ENCODE measurements at places on chromosomes 3 and 15.

DNA sequence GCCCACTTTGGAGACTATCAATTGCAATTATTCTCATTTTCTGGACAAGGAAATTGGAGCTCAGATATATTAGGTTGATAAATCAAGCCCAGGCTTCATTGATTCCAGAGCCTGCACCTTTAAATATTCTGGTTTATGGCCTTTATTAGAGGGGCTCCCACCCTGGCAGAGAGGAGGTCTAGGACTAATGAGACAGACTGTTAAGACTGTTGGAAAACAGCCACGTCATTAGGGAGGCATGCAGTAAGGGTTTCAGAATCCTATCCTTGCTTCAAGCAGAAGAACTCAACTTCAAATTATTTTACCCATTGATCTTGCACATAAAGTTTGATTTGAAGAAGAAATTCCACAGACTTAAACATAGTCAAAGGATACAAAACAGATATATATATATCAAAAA is 33.8 kb upstream of the KCNH8 start:
- DNase-seq = no peak

GRCh38 chr15:68028888-68029207 is 25.3 kb upstream of the PIAS1 start:
- DNase-seq = no peak

DNA sequence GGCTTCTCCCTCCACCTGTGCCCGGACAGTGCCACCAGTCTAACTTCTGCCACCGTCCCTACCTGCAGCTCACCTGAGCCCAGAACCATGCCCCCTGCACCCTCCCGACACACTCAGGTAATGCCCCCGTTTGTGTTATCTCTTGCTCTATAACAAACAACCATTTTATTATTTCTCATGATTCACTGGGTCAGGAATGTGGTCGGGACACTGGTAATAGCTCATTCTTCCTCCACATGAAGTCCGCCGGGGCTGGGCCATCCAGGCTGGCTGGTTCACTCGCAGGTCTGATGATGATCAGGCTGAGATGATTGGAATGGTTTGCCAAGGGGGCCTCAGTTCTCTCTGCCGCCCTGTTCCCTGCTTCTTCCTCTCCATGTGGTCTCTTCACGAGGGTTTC is 20.3 kb upstream of the NR2E3 start:
- no peak for DNase-seq

DNA sequence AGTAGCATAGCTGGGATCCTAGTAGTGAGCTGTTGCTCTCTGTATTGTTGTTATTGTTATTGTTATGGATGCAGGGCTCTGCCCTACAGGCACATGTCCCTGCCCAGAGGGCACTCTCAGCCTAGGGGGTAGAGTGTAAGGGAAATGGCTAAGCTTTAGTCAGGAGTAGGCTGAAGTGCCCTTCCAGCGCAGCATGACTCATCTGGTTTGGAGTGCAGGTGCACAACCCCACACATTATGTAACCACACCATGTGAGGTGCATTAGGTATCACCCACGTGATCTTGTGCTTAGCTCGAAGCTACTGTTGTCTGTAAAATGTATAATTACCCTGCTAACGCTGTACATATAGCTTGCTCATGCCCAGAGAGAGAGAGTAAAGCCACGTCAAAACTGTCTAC is 48.3 kb upstream of the TIPARP start:
- no peak for DNase-seq

DNA sequence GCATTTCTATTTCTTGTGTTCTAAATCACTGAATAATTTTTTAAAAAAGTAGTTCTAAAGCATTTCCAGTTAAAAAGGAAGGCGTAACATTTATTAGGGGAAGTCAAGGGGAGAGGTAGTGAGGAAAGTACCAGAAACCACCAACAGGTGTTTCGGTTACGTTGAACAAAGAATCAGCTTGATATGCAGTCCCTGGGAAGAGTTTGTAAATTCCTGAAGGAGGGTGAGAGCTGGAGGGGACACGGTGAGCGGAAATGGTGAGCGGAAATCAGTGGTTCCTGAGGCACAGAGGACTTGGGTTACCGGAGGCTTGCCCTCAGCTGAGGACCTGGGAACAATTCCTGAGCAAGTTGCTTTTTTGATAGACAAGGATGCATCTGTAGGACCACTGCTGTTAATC is 17.8 kb downstream of the MAP2K1 start:
- no peak for DNase-seq

DNA sequence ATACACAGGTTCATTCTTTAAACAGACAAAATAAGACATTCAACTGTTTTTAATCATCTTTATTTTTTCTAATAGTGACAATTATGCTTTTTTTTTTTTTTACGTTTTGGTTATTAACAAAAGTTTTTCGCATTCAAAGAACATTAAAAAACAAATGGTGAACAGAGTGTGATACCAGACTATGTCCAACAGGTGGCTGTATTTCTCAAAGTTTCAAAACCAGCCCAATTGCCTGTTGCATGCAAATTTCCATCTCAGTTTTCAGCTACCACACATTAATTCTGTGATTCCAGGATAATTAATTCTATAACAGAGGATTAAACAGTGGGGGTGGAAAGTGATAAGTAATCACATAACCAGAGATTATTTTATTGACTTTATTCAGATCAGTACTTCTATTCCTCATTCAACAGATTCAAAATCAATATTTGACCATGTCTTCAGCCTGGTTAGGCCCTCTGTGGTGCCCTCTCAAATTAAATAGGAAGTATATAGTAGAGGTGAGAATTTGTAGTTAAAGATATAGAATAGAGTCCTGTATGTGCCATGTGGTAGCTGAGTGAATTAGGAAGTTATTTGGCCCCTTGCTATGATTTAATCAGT is 122.2 kb upstream of the DCBLD2 start:
- DNase-seq = peak; percentile 11

DNA sequence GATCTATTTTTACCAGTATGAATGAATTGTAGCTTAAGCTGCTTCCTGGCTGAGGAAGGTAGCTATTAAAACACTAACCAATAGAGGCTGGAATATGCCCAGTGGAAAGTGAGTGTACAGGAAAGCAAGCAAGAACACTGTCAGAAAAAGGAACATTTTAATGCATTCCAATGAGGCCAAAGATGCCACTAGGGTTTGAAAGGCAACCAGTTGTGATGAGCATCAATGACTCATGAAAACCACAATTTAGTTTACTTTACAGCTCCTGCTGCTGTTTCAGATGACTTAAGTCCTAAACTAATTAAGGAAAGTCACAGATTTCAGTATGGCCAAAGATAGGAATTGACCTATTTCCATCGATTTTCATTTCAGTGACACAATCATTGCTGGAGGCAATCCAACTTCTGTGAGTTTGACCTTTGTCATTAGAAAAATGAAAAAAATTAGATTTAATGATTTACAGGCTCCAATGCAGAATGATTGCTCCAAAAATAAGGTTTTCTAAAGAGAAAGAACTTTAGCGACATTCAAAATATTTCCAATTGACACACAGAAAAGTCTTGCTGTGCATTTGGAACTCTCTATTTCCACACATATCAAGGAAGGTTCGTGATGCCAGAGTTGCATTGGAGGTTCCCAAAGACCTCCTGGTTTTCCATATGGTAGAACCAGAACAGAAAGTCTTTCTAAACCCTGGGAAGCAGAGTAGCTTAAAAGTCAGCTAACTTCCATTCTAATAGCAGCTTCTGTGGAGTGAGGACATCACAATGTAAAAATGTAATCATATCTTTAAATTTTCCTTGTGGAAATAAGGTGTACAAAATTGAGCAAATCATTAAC is 103.0 kb downstream of the SUCNR1 start:
- no peak for DNase-seq

DNA sequence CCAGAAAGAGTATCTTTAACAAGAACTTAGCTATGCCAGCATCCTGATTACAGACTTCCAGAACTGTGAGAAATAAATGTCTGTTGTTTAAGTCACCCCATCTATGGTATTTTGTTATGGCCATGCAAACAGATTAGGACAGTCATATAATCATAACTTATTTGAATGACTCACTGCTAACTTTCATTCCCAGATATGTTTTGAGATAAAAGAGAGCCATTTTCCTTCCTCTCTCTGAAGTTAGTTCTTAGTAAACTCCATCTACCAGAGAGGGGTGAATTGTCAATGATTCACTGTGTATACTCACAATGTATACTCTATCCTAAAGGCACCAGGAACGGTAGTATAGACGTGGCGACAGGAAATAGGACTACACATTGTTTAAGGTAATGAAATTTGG is 179.4 kb upstream of the DPH6 start:
- no peak for DNase-seq

- no peak for DNase-seq
Measured at GRCh38 chr3:115062412-115062956, 84.6 kb downstream of the ZBTB20 start.

GRCh38 chr3:134601539-134602439 is 49.0 kb downstream of the KY start:
- DNase-seq = peak; percentile 91

GRCh38 chr3:31732548-31732947 is 199.8 kb downstream of the STT3B start:
- peak; percentile 93 for DNase-seq

- DNase-seq = no peak
Measured at GRCh38 chr3:46442576-46443530, 21.9 kb downstream of the LTF start.

DNA sequence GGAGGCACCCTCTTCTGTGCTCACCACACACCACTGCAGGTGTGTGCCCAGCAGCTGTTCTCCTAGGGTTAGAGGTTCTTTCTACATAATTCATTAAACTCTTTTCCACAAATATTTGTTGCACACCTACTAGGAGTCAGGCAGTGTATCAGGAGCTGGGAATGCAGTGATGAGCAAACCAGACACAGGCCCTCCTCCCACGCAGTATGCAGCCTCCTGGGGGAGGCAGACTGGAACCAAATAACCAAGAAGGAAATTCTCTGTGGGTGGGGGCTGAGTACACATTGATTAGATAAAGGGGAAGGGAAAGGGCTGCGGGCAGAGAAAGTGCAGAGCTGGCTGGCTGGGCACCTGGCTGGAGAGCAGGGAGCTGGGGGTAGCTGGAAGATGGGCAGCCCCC is 18.5 kb upstream of the C3orf22 start:
- DNase-seq = no peak

DNA sequence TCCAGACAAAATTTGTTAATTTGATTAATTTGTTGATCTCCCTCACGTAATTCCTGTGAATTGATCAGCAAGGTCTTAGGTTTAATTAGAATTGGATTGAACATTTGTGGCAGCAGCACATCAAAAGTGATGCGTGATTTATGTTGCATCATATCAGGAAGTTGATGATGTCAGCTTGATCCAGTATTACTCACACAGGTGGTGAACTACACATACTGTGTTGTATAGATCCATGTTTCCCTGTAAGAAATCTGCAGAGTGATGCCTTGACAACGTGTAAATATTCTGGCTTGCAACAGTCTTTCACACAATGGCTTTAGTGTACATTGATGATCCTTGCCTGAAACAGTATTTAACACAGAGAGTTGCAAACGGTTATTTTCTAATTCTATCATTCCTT is 200.4 kb downstream of the ADAMTSL3 start:
- DNase-seq = no peak

DNA sequence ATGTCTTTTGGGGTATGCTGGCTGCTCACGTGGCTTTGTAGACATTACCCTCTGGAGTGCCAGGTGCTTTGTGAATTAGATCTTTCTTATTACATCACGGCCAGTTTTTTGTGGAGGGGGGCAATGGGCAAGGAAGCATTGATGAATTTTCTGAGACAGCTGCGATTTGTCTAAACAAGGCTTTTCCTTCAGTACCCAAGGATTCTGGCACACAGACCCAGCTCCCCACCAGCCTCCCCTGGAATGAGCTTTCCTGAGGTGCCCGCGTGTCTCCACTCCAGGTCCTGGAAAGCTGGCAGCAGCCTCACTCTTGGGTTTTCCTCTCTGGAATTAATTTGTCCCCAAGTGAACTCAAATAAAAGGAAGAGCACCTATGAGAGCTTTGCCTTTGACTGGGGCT is 157.6 kb upstream of the CTDSPL start:
- DNase-seq = no peak

DNA sequence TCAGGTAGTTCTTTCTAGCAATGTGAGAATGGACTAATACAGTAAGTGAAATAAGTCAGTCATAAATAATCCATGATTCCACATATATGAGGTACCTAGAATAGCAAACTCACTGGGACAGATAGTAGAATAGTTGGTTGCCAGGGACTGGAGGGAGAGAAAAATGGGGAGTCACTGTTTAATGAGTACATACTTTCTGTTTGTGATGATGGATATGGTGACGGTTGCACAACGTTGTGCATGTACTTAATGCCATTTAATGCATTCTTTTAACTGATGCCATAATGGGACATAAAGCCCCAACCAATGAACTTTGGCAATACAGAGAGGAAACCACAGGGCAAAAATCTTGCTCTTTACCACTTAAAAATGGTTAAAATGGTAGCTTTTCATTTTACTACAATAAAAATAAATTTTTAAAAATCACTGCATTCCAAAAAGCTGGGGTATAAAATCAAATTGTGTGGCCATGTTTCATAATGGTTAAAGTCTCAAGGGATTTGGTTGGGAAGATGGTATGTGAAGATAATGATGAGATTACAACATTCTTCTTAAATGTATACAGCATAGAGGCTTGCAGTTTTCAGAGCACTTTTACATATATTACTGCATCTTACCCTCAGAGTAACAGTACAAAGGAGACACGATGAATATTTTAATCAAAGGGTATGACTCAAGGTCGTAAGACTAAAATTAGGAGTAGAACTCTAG is 45.2 kb downstream of the ADAM10 start:
- no peak for DNase-seq

GRCh38 chr3:1609416-1609815 is 489.2 kb upstream of the CNTN4 start:
- DNase-seq = no peak

GRCh38 chr15:32829436-32829835 is 111.6 kb downstream of the GREM1 start:
- DNase-seq = no peak
